Stimulated activated CD4-positive, alpha-beta T cell treated with anti-CD3 and anti-CD28 coated beads, Interleukin-15, amount 100 ng/mL, for 24 hours (primary cell): ENCODE measurements at places on chromosomes 4 and X.

DNA sequence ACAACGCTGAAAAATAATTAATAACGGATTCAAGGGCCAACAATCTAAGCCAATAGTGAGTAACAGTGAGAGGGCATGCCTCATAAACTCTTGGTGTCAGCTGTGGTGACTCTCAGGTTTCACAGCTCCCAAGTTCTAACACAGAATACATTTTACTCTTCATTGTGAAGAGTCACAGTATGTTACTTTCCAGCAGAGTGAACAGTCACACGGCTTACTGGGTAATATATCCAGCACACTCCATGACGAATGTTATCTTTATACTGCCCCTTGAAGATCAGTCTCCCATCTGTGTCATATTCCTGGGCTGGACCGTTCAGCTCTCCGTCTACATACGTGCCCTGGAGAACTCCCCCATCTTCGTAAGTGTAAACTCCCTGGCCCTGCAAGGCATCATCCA, 23.1 kb downstream of the SETD7 start:
- no peak for DNase-seq

DNA sequence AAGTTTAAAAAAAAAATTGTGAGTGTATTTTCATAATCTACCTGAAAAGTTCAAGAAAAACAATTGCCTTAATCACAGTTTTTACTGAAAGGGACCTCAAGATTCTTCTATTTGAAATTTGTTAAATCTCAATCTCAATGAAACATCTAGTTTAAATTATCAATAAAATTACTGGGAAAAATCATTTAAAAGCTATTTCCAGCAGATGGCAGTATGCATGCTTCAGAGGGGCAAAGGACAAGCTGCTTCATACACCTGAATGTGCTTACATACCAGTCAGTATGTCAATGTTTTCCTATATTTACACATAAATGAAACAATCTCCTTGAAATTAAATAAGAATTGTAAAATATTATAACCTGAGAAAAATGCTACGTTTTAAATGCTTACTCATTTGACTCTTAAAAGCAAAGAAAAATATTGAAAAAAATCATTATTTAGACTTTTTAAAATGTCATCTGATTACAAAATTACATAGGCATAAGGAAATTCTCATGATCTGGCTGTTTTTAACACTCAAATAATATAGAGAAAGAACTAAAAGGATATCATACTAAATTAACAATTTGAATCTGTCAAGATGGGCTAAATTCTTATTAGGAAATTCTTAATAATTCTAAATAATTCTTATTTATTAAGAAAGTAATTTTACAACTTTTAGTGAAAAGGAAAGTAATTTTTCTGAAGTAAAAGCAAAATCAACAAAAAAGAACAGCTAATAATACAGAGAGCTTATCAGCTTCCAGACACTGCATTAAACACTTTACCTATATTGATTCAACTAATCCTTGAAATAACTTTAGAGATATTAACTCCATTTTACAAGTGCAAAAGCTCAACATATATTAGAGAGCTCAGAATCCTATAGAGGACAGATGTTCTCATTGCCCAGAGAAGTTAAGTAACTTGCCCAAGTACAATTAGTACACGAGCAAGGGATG, 242.1 kb downstream of the ADAMTS3 start:
- no peak for DNase-seq

DNA sequence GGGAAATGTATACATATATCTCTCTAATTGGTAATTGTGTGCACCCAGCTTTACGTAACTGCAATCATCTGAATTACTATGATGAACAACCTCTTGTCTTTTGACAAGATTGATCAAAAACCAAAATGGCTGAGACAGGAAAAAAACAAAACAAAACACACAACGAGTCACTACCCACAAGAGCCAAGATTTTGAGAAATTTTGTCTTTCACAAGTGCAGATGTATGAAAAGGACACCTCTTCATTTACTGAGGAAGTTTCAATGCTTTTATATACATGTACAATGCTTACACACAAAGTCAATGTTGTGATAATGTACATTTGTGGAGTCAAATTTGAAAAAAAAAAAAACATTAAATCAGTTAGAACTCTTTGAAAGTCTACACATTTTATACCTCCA, 224.6 kb downstream of the SCFD2 start:
- DNase-seq: no peak

GRCh38 chr4:184166736-184167135, 50.9 kb downstream of the ENPP6 start:
- no peak for DNase-seq
